ENCODE measurements at places on chromosomes 5 and 9. TPM values are rescaled to one million over a fixed set of nuclear protein-coding genes. Genes with fewer than 3 reads are reported as not detected.

DNA sequence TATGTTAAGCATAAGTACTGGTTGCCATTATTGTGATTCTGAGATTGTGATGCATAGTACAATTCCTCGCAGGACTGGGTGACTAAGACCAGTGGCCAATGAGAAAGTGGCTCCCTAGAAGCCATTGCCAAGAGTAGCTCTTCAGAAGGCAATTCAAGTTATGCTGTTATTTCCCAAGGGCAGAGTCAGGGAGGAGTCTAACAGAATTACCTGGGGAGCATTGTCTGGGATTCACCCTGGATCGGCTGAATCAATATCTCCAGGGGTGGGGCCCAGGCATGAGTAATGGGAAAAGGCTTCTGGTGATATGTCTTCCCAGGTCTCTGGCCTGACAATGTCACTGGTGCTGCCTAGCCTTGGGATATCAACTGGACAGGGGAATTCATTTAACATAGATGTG, 10.9 kb upstream of the ARHGEF28 start:
- DNase-seq = no peak

GRCh38 chr5:147180751-147181150, 54.1 kb upstream of the STK32A start:
- DNase-seq = no peak

- no peak for DNase-seq
These were observed 70.7 kb upstream of the CPLX2 start for GRCh38 chr5:175800656-175801081.

GRCh38 chr9:76502746-76503145, 43.8 kb downstream of the GCNT1 start:
- DNase-seq = no peak

Gene POU5F2
- 0.62 TPM for total RNA-seq
